ENCODE measurements at places on chromosomes 5 and 9.

- peak; percentile 39 for DNase-seq
These were observed 1.3 kb upstream of the NIPBL start for GRCh38 chr5:36875051-36875789.

- no peak for DNase-seq
These were observed 251.7 kb downstream of the PAPPA start for GRCh38 chr9:116405321-116405720.

DNA sequence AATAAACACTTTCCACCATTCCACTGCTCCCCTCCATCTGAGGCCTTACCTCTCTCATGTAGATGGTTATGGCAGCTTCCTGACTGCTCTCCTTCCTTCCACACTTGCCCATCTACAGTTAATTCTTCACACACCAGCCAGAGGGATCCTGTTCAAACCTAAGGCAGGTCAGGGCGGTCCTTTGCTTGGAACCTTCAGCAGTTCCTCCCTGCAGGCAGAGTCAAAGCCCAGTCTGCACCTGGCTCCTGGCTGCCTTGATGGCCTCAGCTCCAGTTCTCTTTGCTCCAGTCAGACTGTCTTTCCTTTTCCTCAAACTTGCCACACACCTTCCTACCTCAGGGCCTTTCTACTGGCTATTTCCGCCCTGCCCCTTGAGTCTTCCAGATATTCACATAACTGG lies 30.2 kb upstream of the NR3C1 start:
- no peak for DNase-seq

- DNase-seq: no peak
These were observed 177.4 kb downstream of the NTRK2 start for GRCh38 chr9:84846906-84847305.

DNA sequence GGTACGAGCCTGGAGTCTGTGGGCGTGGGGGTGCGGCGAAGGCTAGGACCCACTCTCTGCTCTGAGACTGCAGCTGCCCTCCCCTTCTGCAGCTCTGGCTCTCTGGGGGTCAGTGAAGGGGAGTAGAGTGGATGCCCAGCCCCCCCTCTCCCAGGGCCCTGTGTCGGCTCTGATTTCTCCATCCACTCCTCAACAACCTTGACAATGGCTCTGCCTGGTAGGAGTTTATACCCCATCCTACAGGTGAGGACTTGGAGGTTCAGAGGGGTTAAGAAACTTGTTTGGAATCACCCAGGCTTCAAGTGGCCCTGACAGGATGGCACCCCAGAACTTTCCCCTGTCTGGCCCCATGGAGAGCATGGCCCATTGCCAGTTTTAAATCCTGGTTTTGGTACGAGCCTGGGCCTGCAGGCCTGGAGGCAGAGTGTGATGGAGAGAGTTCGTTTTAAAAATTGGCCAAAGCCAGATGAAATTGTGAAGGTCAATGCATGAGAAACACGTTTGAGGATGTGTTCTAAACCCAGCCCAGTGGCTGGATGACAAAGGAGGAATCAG lies 22.3 kb downstream of the NCS1 start:
- no peak for DNase-seq

DNA sequence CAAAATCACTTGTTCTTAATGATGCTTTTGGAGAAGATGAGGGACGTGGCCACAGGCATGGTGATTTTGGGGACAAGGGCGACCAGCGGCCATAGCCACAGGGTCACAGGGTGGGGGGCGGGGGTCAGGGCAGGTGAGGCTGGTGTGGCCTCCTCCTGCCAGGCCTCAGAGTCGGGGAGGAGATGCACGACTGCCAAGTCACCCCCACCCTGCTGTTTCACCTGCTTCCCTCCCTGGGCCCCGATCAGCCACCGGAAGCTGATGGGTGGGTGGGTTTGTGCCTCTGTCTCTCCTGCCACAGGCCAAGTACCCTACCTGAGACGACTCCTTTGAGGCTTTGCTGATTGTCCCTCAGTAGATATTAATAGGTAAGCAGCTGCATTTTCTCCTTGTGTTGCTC lies 199.3 kb downstream of the PAX5 start:
- DNase-seq: no peak

Measured in stimulated activated CD4-positive, alpha-beta T cell treated with anti-CD3 and anti-CD28 coated beads, Interleukin-1b, Interleukin-23, amount 100 ng/mL, for 4 hours (primary cell).